Naive thymus-derived CD8-positive, alpha-beta T cell (primary cell): ENCODE measurements at places on chromosomes 6 and 20.

DNA sequence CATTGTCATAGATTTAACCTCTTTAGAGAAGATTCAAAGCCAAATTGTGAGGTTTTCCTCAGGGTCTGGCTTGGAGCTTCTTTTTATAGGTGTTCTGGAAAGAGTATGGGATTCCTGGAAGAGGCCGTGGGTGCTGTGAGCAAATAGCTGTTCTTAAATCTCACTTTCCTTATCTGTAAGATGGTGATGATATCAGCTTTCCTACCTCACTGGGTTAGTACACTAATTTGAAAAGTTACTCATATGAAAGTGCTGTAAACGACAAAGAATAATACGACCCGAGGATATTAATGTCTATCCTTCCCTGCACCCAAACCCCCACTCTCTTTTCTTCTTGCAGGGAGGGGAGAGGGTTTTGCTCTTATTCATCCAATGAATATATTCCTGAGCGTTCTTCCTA, 116.9 kb upstream of the ENPP5 start:
- DNase-seq = no peak

DNA sequence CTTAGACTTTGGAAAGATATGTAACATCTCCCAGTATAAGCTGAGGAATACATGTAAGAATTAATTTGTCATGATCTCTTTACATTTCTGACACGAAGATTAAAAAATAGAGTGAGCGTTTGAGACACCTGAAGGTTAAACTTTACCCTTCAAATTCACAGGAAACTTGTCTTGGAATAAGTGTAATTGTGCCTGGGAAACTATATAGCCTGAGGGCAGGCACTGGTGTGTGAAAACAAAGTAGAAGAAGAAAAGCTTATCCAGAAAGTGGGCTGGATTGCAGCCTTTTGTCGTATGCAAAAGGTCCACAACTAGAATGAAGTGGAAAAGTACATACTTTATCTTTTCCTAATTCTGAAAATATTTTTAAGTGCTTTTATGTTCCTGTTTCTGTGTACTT, 275.7 kb upstream of the TCF21 start:
- DNase-seq = no peak

- no peak for DNase-seq
These were observed 7.3 kb upstream of the GFRA4 start for GRCh38 chr20:3670511-3670910.

GRCh38 chr6:49649988-49650387, 13.3 kb upstream of the RHAG start:
- DNase-seq = no peak

DNA sequence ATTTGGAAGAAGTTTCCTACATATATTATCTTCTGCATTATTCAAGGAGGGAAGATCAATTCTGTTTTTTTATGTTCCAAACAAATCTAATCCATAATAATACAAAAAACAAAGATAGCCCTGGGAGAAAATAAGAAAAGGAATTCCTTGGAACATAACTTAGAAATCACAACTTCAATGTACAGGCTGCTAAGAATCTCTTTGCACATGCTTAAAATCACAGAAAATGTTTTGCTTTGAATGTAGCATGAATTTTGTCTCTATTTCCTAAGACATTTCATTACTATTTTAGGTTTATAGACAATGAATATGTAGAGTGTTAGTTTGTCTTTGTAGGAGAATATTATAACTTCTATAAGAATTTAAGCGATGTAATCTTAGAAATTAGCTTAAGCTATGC, 700.1 kb downstream of the RNF144B start:
- DNase-seq = no peak

DNA sequence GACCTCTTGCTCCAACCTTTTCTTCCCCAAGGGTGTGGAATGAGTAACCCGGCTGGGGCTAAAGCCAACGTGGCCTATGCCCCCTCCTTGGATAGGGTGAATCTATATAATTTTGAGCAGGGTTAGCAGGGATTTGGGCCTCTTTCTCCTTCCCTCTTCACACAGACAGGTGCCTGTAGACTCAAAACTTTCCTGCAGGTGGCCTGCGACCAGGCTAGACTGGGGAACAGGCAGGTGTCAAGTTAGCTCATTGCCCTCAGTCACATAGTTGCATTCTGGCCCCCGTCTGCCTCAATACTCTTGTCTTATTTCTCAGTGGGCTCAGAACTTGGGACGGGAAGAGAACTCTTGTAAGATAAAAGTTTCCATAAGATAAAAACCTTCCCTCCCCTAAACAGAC, 243.0 kb downstream of the ATXN1 start:
- no peak for DNase-seq

GRCh38 chr6:144908004-144908403, 622.9 kb downstream of the UTRN start:
- no peak for DNase-seq

DNA sequence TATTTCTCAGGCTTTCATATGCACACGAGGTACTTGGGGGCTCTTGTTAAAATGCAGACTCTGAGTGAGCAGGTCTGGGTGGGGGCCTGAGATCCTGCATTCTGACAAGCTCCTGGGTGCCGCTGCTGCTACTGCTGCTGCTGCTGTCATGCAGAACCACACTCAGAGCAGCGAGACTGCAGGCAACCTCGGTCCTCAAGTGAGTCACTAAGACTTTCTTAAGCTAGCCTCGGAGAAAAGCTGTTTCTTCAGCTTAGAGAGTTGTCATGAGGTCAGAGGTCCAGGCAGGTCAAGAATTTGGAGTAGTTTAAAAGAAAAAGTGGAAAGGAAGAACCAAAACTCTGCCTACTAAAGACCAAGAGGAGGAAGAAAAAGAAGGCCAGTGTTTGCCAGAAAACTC, 92.9 kb downstream of the SPTLC3 start:
- DNase-seq = no peak

DNA sequence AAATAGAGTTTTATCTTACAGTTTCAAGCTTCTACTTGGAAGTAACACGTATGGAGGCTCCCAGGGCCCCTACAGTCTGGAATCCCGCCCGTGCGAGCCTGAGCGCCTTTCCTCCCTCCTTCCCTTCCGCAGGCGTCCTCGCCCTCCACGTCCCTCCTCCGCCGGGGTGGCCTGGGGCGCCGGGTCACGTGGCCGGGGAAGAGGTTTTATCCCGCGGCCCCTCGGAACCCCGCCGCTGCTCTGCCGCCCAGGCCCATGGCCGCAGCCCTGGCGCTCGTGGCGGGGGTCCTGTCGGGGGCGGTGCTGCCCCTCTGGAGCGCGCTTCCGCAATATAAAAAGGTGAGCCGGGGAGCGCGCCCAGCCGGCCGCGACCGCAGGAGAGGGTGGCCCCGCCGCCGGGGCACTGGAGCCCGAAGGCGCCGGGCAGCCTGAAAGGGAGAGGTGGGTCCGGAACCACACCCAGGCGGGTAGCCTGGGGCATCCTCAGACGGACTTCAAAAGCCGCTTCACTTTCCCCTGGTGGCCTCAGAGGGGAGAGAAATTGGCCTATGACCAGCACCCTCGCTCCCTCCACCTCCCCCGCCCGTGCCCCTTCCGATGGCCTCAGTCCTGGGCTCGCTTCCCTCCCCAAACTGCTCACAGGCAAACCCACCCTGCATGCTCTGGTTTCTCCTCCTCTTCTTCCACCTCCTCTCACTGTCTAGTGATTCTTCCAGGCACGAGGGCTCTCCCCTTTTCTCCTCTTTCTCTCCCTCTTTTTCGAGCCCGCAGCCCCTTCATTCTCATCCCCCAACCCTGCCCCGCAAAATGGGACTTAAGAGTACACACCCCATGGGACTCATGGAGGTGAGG, at the start of gene CLPSL2:
TSS of gene CLPSL2 (plus strand) at position 235 of the 852 bp plus-strand sequence. CDS start at position 256, 21 bp downstream.
- no peak for DNase-seq

GRCh38 chr20:14992153-14992552, 654.7 kb upstream of the FLRT3 start:
- no peak for DNase-seq

DNA sequence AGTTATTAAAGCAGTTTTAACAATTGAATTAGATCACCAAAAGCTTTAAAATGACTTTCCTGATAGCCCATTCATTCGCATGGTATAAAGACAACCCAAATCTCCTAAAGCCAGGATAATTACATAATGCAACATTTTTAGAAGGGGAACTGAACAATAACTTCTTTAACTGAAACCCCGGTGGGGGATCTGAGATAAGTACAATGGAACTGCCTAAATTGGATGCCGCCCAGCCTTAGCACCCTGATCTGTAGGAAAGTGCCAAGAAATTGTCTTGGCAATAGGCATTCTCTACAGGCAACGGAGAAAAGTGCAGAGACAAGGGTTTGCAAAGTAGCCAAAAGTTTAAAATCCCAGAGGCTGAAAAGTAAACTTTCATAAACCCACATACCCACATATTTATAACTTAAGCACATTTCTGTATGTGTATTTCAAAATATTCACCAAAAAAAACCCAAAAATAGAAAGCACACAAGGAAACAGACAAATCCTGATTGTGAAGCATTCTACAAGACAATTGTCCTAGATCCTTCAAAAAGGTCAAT, 98.8 kb upstream of the BEND6 start:
- no peak for DNase-seq

GRCh38 chr6:159169193-159169555, at the start of gene FNDC1:
FNDC1 (plus strand) TSS chr6:159169400; CDS start chr6:159169597, 197 bp downstream.
- no peak for DNase-seq

- DNase-seq = no peak
These were observed 18.0 kb downstream of the SMAP1 start for GRCh38 chr6:70685494-70686180.

- no peak for DNase-seq
These were observed 110.2 kb downstream of the ESR1 start for GRCh38 chr6:151917531-151918329.

GRCh38 chr20:55394592-55394991, 610.7 kb downstream of the CBLN4 start:
- DNase-seq = no peak

- no peak for DNase-seq
These were observed 11.2 kb downstream of the ZNF337 start for GRCh38 chr20:25685276-25686080.

GRCh38 chr6:78700991-78701390, 166.4 kb upstream of the IRAK1BP1 start:
- DNase-seq = no peak

DNA sequence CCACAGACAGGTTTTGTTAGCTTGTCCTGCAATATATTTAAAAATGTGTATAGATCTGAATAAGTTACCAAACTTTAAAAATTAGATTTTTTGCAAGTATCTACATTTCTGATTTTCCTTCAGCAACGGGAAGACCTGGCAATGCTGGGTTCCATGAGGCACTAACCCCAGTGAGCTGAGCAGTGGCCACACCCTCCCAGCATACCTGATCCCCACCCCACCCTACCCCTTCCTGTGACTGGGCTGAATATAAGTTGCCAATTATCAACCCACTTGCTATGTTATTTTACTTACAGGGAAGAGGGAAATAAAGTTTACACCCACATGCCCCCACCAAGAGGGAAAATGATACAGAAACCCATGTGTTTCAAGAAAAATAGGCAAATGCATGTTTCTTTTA, 70.3 kb upstream of the RALGAPA2 start:
- DNase-seq = no peak

DNA sequence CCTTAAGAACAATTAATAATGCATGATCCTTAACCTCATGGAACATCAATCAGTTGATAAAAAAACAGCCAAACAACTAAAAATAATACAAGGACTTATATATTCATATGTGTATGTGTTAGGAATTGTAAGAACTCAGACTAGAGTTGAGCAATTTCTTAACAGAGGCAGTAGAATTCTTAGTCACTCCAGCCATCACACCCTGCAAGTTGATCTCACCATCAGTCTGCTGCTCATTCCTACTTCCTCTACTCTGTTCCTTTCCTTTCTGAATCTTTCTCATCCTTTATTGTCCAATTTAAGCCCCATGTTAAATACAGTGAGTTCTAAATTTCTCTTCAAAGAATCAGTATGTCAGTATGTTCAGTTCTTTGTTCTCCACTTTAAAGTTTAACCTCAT, 2.6 kb downstream of the ZNF165 start:
- DNase-seq = no peak

DNA sequence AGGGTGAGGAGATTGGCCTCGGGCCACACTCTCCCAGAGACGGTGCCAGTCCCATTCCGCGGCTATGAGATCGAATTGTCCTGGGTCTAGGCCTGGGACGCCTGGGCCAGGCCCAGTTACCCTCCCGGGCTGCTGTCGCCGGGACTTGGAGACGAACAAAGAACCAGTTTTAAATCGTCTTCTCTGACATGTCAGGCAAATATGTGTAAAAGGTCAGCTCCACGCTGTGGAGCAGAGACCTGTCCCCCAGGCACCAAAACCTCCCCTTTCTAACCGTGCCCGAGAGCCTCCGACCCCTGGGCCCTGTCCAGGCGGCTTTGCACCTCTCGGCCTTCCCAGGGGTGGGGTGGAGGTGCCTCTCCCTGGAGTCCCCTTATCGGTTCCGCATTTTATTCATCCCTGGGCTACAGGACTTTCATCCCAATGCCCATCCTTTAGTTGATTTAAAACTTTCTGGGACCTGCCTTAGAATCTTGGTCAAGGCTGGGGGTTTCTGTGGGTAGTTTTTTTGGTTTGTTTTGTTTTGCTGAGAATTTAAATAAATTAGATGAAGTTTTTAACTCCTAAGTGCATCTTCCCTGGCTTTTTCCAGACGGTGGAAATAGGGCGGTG, 5.8 kb upstream of the TFAP2A start:
- no peak for DNase-seq

DNA sequence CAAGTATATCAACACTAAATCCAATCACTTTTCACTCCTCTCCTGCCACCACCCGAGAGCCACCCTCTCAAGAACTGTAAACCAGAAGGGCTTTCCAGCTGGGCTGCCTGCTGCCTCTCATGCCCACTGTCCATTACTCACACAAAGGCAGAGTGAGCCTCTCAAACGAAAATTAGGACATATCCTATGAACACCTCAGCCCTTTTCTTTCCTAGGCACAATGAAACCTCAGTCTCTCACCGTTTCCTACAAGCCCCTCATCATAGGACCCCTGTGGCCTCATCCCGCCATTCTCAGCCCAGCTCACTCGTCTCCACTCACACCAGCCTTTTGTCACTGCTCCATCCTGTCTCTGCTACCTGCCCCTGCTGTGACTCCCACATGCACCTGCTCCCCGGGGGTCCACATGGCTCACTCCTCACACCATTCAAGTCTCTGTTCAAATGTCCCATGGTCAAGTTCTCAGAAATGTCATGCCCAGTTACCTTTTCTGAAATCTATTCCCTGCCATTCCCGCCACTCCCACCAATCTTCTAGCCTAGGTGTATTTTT, 7.4 kb downstream of the HLA-F start:
- no peak for DNase-seq

- no peak for DNase-seq
These were observed 200.3 kb downstream of the ANKRD60 start for GRCh38 chr20:58028123-58028522.

GRCh38 chr6:29961966-29962365, 19.6 kb downstream of the HLA-A start:
- DNase-seq = no peak

DNA sequence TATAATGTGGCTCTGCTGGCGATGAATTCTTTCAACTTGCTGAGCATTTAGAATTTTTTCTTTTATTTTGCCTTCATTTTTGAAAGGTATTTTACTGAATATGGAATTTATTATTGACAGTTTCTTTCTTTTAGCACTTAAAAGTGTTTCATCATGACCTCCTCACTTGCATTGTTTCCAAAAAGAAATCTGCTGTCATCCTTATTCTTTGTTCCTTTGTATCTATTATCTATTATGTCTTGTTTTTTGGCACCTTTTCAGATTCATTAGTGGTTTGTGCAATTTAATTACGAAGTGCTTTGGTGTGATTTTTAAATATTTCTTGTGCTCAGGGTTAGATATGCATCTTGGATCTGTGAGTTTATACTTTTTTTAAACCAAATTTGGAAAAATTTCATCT, 26.0 kb upstream of the SLC22A2 start:
- no peak for DNase-seq
